ENCODE measurements at places on chromosomes 2 and 18.

DNA sequence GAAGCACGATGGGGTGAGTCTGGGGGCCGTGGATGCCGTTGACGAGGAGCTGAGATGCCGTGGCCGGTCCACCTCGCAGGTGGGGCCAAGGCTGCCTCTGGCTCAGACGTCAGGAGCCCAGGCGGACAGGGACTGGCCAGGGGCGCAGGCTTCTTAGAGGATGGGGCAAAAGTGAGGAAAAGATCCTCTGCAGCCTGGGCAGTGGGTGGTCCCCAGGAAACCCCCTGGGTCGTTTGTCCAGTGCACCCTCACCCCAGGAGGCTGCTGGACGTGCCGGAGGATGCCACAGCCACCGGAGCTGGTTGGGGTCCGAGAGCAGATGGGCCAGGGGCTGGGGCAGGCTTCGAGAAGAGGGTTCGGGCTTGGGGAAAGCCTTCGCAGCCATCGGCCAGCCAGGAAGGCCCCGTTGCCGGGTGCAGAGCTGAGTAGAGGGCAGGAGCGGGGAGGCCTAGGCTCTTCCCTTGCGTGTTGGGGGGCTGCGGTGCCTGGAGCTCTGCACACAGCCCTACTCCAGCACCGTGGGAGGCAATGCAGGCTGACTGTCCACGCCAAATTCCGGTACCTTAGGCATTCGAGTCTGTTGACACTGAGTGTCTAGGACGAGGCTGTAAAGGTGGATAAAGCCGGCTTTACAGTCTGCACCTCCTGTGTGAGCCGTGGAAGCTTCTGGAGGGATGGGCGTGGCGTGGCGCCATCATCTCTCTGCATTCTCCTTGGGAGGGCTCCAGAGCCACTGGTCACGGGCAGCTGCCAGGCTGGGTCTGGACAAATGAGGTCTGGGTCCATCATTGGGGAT lies 18.8 kb downstream of the GPC1 start:
- no peak for DNase-seq

GRCh38 chr2:36618381-36618780 lies 20.4 kb upstream of the FEZ2 start:
- DNase-seq = peak; percentile 12

DNA sequence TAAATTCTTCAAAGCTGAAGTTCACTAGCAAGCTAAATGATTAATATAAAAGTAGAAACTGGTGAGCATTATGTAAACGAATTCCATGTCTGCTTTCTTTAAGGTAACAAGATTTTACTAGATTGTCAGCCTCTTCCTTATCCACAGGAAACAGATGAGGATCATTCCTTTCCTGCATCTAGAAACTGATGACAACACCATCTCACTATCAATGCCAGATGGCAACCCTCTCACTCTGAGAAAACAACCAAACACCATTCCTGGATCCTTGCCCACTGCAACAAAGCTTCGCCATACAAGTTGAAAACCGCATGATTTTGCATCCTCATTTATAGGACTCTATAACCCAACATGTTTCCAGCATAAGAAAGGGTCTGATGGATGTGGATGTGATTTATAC lies 122.9 kb downstream of the ZNF521 start:
- no peak for DNase-seq

DNA sequence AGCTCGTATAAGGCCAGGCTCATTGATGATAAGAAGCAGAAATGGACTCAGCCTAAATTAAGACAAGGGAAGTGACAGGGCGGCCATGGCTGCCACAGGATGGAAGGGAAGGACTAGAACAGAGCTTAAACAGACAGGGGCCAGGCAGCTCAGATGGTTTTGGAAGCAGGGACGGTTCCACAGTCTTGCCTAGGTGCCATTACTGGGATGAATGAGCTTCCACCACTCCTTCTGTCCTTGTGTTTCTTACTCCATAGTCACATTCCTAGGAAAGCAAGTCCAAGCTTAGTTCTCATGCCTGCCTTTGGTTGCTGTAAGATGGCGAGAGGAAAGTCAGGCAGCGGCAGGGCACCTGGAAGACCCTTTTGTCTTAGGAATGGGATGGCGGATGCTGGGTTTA lies 11.9 kb downstream of the GNLY start:
- no peak for DNase-seq

DNA sequence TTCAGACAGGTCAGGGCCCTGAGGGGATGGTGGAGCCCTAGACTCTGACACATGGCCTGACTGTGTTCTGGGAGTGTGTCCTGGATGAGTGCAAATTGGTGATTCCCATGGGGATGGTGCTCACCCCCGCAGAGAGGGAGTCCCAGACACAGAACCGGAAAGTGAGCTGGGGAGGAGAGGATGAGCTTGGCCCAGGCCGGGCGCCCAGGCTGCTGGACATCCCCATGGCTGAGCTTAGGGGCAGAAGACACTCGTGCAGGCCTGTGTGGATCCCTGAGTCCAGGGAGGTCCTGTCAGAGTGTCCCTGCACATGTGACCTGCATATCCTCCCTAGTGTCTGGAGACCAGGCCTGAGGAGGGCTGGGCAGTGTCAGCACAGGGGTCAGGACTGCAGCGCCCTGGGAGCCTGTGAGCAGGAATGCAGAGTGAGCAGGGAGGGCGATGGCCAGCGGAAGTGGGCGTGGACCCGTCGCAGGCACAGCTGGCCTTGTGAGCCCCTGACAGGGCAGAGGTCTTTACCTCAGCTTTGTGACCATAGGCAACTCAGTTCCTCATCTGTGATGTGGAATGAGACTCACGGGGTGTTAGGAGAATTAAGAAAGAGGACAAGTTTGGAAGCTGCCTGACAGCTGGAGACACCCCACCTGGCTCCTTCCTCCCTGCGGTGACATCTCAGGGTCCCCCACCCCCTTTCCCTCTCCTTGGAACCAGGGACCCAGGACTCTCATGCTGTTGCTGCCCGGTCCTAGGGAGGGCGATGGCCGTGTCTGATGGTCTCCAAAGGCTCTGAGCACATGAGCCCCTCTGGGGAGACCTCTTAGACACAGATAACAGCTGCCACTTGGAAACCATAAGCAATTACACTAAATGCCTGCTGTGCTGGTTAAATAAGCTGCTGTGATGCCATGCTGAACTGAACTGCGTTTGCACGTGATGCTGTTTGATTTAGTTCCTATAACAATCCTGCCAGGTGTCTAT lies 62.6 kb upstream of the HS6ST1 start:
- DNase-seq = no peak

DNA sequence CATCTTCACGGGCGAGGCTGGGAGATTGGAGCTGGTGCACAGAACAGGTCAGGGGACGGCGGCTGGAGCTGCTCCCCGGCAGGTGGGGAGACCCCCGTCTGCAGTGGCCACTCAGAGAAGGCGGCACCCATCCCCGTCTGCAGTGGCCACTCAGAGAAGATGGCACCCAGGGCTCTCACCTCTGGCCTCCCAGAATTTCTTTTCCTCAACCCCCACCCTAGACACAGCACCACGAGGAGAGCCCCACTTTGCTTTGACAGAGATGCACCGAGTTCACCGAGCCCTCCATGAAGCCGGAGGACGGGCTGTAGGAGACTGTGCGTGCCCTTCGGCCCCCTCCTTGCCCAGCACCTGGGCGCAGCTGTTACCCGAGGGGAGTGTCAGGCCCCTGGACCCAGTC lies 201.6 kb upstream of the SALL3 start:
- no peak for DNase-seq

- DNase-seq = peak; percentile 42
Measured at GRCh38 chr2:127365211-127365643, 22.5 kb downstream of the MAP3K2 start.

GRCh38 chr18:489244-490023 lies 11.1 kb downstream of the COLEC12 start:
- peak; percentile 65 for DNase-seq

- DNase-seq = peak; percentile 37
Measured at GRCh38 chr2:217521820-217522219, 481.0 kb downstream of the TNS1 start.

DNA sequence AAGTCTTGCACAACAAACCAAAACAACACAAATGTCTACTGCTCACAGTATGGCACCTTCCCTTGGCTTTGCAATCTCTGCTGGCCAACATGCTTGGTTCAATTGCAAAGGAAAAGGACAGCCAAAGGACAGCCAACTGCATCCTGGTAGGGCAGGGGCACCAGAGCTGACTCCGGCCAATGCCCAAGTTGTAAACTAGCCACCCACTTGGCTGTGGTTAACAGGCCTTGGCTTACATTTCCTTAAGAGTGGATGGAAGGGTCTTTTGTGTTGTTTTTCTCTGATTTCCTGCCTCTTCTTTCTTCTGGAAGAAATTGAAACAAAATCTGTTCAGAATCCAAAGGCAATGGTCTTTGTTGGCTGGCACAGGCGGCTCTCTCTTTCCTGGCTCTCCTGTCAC lies 119.1 kb upstream of the TRIB2 start:
- no peak for DNase-seq

DNA sequence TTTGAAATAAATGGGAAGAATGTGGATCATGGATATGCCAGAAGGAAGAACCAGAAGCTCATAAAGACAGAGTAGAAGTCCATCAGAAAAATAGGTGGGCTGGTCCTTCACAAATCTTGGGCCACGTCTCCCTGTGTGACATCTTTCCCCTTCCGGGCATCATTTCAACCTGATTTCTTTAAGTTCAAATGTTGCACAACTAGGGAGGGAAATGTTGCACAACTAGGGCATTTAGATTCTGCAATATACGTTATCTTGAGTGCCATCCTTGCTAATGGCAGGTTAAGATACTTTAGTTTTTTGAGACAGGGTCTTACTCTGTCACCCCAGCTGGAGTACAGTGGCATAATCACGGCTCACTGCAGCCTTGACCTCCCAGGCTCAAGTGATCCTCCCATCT lies 129.6 kb downstream of the CERS6 start:
- DNase-seq = peak; percentile 46

DNA sequence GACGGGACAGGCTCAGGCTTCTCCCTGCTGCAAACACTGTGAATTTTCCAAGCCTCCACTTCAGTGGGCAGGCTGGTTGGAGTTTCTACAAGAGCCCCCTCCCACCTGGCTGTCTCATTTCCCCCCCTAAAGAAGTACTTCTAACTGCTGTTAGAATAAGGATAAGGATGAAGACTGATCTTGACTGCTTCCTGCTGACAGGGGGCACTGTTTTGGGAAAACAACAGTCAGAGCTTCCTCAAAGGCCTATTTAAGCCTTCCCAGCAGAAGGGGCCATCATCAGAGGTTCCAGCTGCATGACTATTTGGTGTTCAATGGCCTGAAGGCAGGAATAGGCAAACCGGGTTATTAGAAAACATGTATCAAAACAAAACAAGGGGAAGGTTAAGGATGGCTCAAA lies 1162.8 kb downstream of the DSC3 start:
- DNase-seq = no peak

DNA sequence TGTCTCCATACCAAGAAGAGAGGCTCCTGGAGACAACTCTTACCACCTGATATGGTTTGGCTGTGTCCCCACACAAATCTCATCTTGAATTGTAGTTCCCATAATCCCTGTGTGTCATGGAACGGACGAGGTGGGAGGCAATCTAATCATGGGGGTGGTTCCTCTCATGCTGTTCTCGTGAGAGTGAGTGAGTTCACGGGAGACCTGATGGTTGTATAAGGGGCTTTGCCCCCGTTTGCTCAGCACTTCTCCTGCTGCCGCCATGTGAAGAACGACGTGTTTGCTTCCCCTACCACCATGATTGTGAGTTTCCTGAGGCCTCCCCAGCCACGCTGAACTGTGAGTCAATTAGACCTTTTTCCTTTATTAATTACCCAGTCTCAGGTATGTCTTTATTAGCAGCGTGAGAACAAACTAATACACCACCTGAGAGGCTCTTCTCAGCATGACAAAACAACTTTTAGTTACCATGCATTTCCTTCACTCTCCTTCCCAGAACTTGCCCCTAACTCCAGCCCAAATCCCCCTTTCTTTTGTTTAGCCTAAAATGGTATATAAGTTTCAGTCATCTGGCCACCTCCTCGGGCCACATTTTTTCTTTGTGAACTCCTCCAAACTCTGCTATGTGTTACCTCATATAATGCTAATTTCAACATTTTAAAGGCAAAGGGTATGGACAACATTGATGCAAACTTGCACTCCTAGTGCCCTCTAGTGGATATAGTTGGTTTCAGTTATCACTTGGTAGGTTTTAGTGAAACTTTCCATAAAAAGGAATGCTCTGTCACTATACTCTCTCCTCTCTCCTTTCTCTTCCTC lies 58.6 kb upstream of the SLC25A52 start:
- DNase-seq = peak; percentile 81

- DNase-seq = no peak
Measured at GRCh38 chr2:236001854-236002253, 166.3 kb downstream of the GBX2 start.

DNA sequence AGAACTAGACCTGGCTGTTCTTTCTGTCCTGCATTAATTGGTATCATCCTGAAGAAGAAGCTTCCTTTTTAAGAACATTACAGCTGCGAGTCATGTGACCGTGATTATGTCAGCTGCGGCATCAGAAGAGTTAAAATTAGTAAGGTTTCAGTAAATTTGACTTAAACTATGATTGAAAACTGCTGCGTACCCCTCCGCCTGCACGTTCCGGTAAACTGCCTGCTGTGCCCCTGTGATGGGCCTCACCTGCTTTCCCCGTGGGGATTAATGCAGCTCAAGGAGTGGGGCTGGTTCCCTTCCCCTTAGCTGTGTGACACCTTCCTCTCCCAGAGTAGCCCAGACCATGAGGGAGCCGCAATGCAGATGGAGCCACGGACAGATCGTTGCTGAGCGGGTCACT lies 36.1 kb upstream of the MYO3B start:
- DNase-seq = no peak

DNA sequence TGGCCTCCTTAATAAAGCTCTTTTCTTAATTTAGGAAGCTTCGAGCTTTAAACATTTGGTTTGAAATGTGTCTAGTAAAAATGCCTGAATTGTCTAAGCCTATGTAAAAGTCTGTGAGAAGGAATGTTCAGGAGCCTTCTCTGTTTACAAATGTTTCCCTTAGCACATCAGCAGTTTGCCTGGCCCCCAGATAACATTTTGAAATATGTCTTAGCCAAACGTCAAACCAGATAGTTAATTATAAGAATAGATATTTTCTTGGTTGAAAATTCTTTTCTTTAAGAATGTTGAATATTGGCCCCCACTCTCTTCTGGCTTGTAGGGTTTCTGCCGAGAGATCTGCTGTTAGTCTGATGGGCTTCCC lies 498.6 kb downstream of the CCDC85A start:
- no peak for DNase-seq

DNA sequence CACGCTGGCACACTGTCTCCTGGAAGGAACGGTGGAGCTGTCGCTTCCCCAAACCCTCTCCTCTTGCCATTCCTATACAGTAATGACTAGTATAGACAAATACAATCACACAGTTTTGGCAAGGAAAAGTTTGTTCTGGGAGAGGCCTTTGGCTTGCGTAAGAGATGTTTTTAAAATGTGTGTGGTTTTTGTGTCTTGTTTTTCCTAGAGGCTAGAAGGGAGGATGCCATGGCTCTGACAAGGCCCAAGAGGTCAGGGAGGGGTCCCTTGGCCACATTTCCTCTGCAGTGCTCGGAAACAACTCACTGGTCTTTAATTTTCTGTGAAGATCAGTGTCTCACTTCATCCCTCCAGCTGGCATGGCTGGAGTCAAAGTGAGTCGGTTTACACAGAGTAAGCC lies 195.9 kb downstream of the SH3RF3 start:
- DNase-seq = no peak

GRCh38 chr2:181851726-181852125 lies 39.8 kb upstream of the ITPRID2 start:
- peak; percentile 19 for DNase-seq
